SJCRH30 (cell line): ENCODE measurements at places on chromosomes 7 and 10. TPM values are rescaled to one million over a fixed set of nuclear protein-coding genes. Genes with fewer than 3 reads are reported as not detected.

- H3K4me1 ChIP-seq = peaks cover 20% of the 10 kb centered on the region
- H3K27ac ChIP-seq = no peak overlapping the region
- no peak for DNase-seq
Observed at GRCh38 chr10:99995269-99995668, 14.5 kb downstream of the DNMBP start.

DNA sequence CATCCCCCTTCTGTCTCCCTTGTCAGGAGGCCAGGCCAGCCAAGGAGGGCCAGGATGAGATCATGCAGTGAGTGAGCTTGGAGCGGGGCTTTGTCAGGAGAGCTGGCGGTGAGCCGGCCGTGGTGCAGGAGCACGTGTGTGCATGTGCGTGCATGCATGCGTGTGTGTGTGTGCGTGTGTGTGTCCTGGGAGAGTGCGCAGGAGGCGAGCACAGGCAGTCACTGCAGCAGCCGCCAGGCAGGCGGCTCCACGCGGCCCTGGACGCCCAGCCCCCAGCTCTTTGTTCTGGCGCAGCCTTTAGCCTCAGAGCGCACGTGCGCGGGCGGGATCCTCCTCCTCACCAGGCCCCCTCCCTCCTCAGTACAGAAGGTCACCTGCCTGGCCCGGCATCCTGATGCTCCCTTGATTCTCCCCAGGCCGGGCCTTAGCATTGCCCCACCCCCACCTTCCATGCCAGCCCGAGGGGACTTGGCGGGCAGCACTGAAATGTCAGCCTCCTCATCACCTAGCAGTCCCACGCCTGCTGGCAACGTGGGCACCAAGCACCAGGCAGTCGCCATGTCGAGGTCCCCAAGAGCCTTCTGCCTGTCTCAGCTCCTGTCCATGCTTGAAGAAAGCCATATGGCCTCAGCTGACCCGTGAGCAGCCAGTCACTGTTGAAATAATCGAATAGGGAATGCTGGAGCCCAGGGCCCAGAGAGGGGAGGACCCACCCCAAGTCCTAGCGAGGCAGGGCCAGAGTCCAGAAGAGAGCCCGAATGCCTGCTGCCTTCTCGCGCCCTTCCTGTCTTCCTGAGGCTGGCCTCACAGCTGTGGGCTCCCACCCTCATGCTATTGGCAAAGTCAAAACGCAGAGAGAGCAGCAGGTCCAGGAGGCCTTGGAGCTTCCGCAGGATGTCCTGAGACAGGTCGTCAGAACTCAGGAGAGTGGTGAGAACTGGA, 125.9 kb upstream of the PPIF start:
- no peak for DNase-seq
- no peak overlapping the region for H3K27ac ChIP-seq
- no peaks in the 10 kb centered on the region for H3K4me1 ChIP-seq
- peaks cover 9% of the 10 kb centered on the region for H3K36me3 ChIP-seq
- no peak overlapping the region for H3K4me3 ChIP-seq

DNA sequence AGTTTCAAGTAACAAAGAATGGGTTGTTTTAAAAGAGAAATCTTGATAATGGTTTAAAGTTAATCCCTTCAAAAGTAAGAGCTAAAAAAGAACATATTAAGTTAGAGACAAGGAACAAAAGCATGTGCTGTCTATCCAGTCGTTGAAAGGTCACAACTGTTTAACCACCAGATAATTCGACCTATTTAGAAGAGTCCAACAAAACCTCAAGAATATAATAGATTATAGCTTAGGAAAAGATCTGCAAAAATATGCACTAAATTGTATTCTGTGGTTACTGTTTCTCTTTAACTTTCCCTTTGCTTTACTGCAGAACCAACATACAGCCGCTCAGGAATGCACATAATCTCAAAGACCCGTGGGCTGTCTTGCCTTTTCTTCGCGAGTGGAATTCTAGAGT, 74.9 kb downstream of the PCGF5 start:
- no peak overlapping the region for H3K27ac ChIP-seq
- H3K4me1 ChIP-seq = peaks cover 3% of the 10 kb centered on the region; the same call in 1 of the 2 replicates
- no peaks in the 10 kb centered on the region for H3K27me3 ChIP-seq
- no peak for DNase-seq
- no peak overlapping the region for H3K4me3 ChIP-seq

DNA sequence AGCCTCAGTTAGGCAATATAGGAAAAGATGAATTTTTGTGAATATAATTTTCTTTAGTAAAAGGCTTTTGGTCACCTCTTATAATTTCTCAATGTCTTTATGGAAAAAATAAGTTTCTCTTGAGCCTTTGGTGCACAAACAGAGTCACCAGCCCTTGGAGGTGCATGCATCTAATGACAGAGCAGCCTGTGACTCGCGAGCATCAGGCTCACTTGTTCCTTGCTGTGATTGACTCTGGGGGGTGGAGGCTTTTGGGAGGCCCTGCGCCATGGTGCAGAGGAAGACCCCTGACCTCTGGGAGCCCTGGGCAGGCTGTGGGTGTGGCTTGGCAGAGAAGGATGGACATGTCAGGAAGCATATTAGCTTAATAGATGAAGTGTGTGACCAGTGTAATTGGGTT, 60.2 kb downstream of the FIGNL1 start:
- H3K4me1 ChIP-seq = no peaks in the 10 kb centered on the region
- no peak overlapping the region for H3K4me3 ChIP-seq
- peaks cover 13% of the 10 kb centered on the region; the same call in 1 of the 2 replicates for H3K27me3 ChIP-seq
- no peak for DNase-seq
- no peak overlapping the region for H3K27ac ChIP-seq
- no peaks in the 10 kb centered on the region for H3K36me3 ChIP-seq

GRCh38 chr7:107372298-107372697, 97.6 kb upstream of the GPR22 start:
- H3K4me3 ChIP-seq = no peak overlapping the region
- DNase-seq = no peak
- peaks cover 3% of the 10 kb centered on the region for H3K36me3 ChIP-seq
- no peaks in the 10 kb centered on the region for H3K4me1 ChIP-seq
- H3K27me3 ChIP-seq = no peaks in the 10 kb centered on the region

DNA sequence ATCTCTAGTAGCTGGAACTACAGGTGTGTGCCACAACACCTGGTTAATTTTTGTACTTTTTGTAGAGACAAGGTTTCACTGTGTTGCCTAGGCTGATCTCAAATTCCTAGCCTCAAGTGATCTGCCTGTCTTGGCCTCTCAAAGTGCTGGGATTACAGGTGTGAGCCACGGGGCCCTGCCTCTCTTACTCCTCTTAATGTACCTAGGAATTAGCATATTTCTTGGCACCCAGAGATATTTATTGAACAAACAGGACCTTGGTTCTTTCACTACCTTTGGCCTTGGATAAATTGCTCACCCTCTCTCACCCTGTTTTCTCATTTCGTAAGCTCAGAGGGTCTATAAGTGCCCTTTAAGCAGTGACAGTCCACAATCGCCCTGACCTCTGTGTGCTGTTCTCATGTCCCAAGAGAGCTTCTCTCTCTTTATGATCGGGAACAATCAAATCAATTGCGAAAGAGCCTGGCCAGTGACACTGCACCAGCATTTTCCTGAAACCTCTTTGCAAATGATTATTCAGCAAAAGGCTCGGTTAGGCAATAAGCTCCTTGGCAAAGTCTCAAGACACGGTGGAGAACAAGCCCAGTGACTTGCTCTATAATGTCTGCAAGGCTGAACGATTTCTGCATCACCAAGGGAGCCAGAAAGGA, 117.7 kb downstream of the APBB1IP start:
- no peaks in the 10 kb centered on the region for H3K36me3 ChIP-seq
- DNase-seq = no peak
- H3K27me3 ChIP-seq = peaks cover 4% of the 10 kb centered on the region

DNA sequence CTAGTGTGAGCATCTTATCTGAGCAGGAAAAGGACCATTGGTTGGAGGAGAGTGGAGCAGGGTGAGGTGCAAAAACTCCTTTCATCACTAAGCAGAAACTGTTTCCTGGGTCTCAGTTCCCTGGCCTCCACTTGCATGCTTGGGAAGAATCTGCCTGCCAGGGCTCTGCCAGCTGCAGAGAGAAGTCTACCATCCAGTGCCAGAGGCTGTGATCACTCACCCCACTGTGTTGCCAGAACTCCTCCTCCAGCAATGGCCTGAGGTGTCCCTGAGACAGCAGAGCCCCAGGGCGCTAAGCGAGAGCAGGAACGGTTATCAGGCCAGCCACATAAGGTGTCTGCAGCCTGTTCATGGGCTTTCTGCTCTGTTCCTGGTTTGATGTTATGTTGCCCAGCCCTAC, 991.4 kb downstream of the CCSER2 start:
- H3K27ac ChIP-seq = no peak overlapping the region
- no peaks in the 10 kb centered on the region for H3K4me1 ChIP-seq
- H3K4me3 ChIP-seq = no peak overlapping the region
- DNase-seq = no peak
- H3K27me3 ChIP-seq = no peaks in the 10 kb centered on the region

- no peaks in the 10 kb centered on the region for H3K27me3 ChIP-seq
- H3K36me3 ChIP-seq = peaks cover 11% of the 10 kb centered on the region
- peak overlapping the region; percentile 94 for H3K4me3 ChIP-seq
- peak; percentile 45 for DNase-seq
- no peaks in the 10 kb centered on the region for H3K4me1 ChIP-seq
Observed at GRCh38 chr7:23530405-23530804, 1.4 kb downstream of the TRA2A start.

DNA sequence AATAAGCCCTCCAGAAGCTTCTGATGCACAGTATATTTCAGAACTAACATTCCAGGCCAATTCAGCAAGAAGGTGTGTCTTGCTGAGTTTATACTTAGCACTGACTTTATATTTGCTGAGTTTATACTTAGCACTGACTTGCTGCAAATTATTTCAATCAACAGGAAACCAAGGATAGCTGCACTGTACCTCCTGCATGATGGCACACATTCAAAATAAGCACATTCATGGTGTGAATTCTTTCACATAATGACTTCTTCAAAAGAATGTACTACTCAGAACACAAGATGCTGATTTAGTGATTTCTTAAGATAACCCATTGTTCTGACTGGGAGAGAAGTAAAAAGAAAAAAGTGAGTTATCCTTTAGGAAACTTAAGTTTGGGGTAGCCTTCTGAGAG, 52.0 kb downstream of the JAZF1 start:
- H3K4me3 ChIP-seq = no peak overlapping the region
- no peaks in the 10 kb centered on the region for H3K36me3 ChIP-seq

DNA sequence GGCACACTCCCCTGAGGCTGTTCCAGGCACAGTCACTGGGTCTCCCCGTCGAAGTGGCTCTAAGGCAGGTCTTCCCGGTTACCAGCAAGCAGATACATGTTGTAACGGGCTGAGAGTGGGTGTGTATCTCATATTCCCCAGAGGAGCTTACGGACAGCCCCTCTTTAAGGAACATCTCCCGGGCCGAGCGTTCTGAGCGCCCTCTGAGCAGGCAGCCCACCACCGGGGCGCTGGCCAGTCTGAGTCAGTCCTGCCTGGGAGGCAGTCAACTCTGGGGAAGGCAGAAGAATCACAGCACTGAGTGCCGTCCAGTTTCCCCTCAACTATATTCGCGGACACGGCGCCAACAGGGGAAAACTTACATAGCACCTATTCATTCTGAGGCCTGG, 117.4 kb downstream of the LHPP start:
- H3K27ac ChIP-seq = no peak overlapping the region
- H3K36me3 ChIP-seq = no peaks in the 10 kb centered on the region
- DNase-seq = no peak
- H3K4me1 ChIP-seq = no peaks in the 10 kb centered on the region
- no peaks in the 10 kb centered on the region for H3K27me3 ChIP-seq

DNA sequence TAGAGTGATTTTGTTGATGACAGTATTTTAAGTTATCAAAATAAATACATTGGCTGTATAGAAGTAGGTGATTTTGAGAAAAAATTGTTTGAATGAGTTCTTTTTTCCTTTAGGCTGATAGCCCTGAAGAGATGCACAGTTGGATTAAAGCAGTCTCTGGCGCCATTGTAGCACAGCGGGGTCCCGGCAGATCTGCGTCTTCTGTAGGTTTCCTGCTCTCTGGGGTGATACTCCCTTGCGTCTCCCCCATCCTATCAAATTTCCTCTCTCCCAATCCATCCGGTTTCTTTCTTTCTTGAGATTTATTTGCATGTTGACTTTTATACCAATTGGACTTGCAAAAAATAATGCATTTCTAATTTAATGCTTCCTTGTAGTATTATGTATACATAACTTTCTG, 27.6 kb upstream of the ARMS2 start:
- H3K36me3 ChIP-seq = peaks cover 7% of the 10 kb centered on the region; the same call in 1 of the 2 replicates
- no peak overlapping the region for H3K4me3 ChIP-seq
- H3K4me1 ChIP-seq = no peaks in the 10 kb centered on the region
- no peaks in the 10 kb centered on the region for H3K27me3 ChIP-seq

DNA sequence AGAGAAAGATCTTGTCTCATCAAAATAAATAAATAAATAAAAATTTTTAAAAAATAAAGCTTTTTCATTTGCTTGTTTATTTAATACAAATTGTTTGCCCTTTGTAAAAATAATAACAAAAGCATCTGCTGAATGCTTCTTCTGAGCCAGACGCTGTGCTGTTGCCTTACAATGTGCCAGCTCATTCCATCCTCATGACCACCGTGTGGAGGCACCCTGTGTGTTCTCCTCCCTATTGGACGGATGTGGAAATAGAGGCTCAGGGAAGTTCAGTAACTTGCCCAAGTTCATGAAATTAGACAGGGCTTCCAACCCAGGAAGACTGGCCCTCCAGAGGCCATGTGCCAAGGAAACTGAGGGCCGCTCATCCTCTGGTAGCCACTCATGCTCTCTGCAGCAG, 120.6 kb downstream of the SH3PXD2A start:
- no peak for DNase-seq
- H3K4me1 ChIP-seq = peaks cover 16% of the 10 kb centered on the region
- no peak overlapping the region for H3K27ac ChIP-seq
- no peaks in the 10 kb centered on the region for H3K36me3 ChIP-seq

DNA sequence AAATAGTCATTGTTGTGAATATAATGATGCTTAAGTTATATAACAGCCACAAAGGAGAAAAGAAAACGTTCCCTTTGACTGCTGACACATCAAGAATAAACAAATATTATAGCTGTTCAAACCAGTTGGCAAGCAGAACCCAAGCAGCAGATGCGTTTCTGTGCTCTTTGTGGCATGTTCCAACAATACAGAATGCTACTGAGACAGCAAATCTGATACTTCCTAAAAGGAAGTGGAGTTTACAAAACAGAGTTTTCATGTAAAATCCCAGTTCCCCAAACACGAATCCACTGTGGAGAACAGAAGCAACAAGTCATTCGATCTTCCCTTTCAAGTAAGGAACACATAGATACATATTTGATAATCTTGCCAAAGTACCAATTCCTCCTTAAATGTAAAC, 170.9 kb upstream of the ASAH2 start:
- H3K4me3 ChIP-seq = no peak overlapping the region
- no peak overlapping the region for H3K27ac ChIP-seq
- H3K4me1 ChIP-seq = no peaks in the 10 kb centered on the region
- no peak for DNase-seq
- no peaks in the 10 kb centered on the region for H3K36me3 ChIP-seq

GRCh38 chr10:86252079-86252478, 114.5 kb downstream of the GRID1 start:
- no peaks in the 10 kb centered on the region for H3K36me3 ChIP-seq
- H3K4me3 ChIP-seq = no peak overlapping the region
- no peak for DNase-seq

- H3K4me3 ChIP-seq = peak within 1 kb of the TSS; percentile 77
- peak; percentile 95 for DNase-seq
- peaks cover 9% of the 10 kb centered on the region for H3K36me3 ChIP-seq
- peak within 1 kb of the TSS; percentile 70 for H3K27ac ChIP-seq
Observed at GRCh38 chr7:64902806-64903721, at the start of gene ZNF273. Gene ZNF273 (plus strand): TSS chr7:64903273. CDS start chr7:64903318, 45 bp downstream.

KNDC1 gene
- total RNA-seq = 1.1 TPM in 1 of 2 replicates, not detected in the other

LRRC61 gene
- total RNA-seq = not detected in 2 replicates

FAM25C gene
- not detected in 2 replicates for total RNA-seq

MRPS17 gene
- total RNA-seq = 40.3 TPM in 2 replicates
